ENCODE measurements at places on chromosomes 6 and 20.

DNA sequence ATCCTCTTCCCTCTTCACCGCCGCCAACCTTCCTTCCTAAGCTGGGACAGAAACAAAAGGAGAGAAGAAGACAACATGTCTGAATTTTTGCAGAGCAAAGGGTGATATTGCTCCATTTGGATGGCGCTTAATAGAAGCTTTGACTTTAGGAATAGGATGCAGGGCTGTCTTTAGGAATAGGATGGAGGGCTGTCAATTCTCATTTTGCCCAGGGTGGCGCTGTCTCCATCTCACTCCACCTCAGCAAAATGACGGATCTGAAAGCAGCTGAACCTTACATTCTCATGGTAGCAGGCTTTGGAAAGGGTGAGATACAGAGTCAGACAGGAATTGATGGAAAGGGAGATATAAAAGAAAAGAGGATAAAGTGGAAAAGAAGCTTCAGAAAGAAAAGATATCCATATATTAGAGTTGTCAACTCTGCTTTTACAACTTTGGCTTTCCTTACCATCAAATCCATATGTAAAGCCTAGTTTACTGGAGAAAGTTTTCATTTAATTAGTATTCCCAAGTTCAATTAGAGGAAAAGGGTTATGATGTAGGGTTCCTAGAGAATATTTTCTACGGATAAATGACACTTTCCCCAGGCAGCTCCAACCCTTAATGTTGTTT lies 2.4 kb downstream of the MTCL3 start:
- DNase-seq, result no peak

- no peak for DNase-seq
These were observed 140.4 kb downstream of the IMPG1 start for GRCh38 chr6:75932067-75932466.

GRCh38 chr6:24396824-24397223 lies 5.9 kb upstream of the MRS2 start:
- DNase-seq, result no peak

GRCh38 chr6:63527658-63528514 lies 44.4 kb upstream of the LOC128125822 start:
- peak; percentile 57 for DNase-seq

DNA sequence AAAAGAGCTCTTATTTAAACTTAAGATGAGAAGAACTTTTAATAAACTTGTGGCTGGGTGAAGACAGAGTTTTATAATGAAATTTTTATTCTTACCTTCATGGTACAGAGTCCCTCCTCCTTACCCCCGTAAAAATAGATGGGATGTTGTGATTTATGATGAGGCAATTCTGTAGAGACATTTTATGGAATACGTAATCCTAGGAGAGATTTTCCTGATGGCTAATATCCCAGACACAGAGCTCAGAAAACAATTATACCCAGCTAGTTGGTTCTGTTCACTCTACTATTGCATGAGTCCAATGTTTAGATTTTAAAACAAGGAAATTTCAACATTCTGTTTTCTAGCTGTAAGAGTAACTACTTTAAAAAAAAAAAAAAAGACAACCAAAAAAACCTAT lies 43.4 kb downstream of the MTHFD1L start:
- no peak for DNase-seq

GRCh38 chr6:43948527-43949485 lies 178.4 kb downstream of the MRPL14 start:
- no peak for DNase-seq

- DNase-seq, result no peak
These were observed 129.6 kb downstream of the ZDHHC14 start for GRCh38 chr6:157510323-157511188.

DNA sequence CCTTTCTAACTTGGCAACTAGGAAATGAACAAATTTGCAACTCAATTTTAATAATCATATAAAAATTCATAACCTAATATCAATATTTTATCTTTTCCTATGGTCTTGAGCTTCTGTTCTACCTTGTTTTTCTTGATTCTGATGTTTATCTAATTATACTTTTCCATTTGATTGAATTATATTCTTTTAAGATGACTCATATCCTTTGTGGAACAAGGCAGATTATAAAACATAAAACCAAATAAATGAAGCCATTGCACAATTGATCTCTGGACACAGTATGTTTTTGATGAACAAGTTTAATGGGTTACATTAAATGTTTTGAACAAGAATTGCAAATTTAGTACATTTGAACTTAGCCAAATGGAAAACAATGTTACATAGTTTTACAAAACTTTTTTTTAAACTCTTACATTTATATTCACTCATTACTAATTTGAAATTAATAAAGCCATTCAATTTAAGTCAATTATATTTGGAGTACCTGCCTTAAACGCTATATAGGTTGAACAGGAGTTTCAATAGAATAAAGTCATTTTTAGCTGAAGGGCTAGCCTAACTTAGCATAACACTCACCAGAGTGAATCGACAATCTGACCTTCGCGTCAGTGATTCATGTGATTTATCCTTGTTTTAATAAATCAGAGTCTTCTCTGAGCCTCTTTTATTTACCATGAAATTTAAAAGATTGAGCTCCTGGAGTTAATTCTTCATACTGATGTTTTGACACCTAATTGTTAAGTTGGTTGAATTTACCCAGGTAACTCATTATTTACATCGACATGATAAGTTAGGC lies 3.8 kb downstream of the NCOA7 start:
- DNase-seq, result no peak

GRCh38 chr20:37341632-37342031 lies 4.3 kb upstream of the SRC start:
- DNase-seq, result no peak

- DNase-seq, result no peak
These were observed 390.6 kb upstream of the PLCB4 start for GRCh38 chr20:8678098-8678776.

DNA sequence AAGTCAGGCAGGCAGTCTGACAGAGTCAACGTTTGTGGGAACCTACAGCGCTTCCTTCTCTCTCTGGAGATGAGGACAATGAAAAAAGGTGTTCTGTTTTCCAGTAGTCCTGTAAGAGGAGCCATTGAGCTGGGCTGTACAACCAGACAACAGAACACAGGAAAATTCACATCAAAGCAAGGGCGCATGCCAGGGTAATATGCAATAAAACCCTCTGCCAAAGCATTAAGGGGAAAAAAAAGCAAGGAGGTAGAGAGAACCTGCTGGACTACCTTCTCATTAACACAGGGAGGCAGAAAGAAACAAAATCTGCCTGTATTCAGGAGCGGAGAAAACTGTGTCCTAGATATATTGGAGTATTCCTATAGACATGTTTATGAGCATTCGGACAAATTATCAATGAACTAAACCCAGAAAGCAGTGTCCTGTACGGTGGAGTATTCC lies 1.3 kb downstream of the RNF24 start:
- DNase-seq, result no peak

Data from tibial nerve (tissue), 4 donors.